ENCODE measurements at places on chromosomes 13 and 19. TPM values are rescaled to one million over a fixed set of nuclear protein-coding genes. Genes with fewer than 3 reads are reported as not detected.

PIBF1 gene
- polyA plus RNA-seq: 15.0 TPM

B3GNT8 gene
- 0.59 TPM for polyA plus RNA-seq

CHAMP1 gene
- polyA plus RNA-seq: 14.6 TPM

GRK1 gene
- polyA plus RNA-seq: not detected

ADGRE2 gene
- polyA plus RNA-seq: 0.06 TPM

NKG7 gene
- polyA plus RNA-seq: 66.0 TPM

ELSPBP1 gene
- polyA plus RNA-seq: not detected

WDR18 gene
- 53.4 TPM for polyA plus RNA-seq

SSC5D gene
- polyA plus RNA-seq: not detected
